ENCODE measurements at places on chromosomes 12 and 14.

DNA sequence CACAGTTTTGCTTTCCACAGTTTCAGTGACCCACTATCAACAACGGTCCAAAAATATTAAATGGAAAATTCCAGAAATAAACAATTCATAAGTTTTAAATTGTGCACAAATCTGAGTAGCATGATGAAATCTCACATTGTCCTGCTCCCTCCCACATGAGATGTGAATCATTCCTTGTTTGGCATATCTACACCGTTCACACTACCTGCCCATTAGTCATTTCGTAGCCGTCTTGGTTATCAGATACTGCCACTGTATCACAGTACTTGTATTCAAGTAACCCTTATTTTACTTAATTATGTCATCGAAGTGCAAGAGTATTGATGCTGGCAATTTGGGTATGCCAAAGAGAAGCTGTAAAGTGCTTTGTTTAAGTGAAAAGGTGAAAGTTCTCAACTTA is 145.3 kb downstream of the SLC5A8 start:
- no peak for DNase-seq

- DNase-seq = no peak
Observed at GRCh38 chr12:122349078-122349477, 73.4 kb downstream of the CLIP1 start.

DNA sequence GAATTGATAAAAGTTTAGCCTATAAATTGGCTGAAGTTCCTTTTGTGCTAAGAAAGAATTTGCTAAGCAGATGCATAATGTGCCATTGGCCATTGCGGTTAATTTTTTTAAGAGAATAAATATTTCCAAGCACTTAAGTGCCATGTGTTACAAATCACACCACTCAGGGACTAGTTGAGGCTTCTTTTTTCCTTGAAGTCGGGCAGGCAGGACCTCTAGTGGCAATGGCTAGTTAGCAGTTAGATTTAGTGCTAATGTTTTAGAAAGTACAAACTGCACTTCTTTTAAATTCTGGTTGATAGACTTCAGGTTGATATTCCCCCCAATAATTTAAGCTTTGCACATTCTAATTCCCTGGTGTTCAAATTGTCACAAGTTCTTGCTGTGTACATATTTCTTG is 294.3 kb downstream of the APAF1 start:
- DNase-seq = no peak

GRCh38 chr12:124371366-124371765 is 76.5 kb downstream of the RFLNA start:
- DNase-seq = no peak

- DNase-seq = no peak
Observed at GRCh38 chr12:21776175-21776574, 1.7 kb upstream of the KCNJ8 start.

DNA sequence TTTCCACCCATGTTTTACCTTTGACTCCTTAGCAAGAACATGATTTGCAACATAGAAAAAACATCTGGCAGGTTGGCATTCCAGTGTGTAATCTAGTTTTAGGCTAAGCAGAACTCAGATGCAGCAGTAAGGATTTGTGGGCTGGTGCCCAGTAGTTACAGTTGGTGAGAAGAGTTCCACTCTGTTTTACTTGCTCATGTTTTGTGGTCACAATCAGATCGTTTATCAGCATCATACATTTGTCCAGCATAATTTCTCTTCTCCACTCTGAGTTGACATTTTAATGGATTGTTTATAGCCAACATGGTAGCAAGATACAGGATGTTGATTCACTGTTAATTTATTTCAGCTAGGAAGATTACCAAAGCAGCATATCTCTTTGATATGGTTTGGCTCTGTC is 120.0 kb downstream of the PDE6H start:
- no peak for DNase-seq

GRCh38 chr12:76962099-76962498 is 83.3 kb upstream of the CSRP2 start:
- no peak for DNase-seq

DNA sequence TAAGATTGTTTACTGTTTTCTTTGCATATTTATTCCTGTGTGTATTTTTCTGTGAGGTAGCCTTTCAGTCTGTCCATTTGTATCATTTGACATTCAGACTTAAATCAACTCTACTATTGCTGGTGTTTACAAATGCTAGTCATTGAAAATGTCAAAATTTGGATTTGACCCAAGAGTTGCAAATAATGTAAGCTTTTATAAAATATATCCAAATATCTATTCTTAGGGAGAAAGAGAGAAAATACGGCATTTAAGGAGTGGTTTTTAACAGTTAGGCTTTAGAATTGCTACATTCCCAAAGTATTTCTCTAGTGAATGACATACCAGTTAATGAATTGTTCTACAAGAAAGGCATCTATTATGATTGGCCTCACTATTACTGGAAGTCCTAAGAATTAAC is 37.9 kb downstream of the FRS2 start:
- DNase-seq = no peak

DNA sequence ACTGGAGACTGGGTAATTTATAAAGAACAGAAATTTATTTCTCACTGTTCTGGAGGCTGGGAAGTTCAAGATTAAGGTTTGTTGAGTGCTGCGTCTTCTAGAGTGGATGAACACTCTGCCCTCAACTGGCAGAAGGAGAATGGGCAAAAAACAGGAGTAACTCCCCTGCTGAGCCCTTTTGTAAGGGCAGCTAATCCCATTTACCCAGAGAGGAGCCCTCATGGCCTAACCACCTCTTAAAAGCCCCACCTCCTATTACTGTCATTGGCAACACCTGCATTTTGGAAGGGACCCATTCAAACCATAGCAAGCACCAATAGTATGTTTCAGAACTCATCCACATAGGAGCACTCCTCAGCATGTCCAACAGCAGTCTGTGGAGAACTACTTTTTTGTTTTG is 47.4 kb downstream of the BORCS5 start:
- DNase-seq = no peak

DNA sequence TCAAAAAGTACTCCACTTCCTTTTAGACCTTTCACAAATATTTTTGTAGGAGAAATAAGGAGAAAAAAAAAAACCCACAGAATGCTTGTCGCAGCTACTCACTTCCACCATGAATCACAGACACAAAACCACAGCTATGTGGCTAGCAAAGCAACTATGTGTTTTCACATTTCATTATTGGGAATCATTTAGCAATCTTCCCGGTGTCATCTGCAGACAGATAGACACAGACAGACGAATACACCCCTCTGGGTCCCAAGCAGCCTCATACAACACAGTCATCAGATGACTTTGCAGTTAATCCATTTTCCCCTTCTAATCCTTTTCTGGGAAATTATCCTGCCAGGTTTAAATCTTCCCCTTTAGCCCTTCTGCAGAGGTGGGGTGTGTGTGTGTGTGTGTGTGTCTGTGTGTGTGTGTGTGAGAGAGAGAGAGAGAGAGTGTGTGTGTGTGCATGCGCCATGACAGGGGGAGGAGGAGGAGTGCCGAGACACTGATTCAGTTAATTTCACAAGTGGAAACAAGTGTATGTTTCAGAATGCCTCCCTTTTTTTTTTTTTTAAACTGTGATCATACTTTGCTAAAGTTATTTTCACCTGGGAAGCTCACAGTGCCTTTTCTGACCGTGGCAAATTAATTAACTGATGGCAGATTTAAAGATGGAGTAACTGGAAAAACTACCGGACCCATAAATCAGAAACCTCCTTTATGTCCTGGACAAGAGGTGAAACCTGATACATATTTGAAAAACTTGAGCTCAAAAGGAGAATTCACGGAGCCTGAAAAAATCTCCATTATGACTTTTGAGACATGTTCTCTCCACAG is 39.9 kb downstream of the LTBP2 start:
- DNase-seq = no peak

DNA sequence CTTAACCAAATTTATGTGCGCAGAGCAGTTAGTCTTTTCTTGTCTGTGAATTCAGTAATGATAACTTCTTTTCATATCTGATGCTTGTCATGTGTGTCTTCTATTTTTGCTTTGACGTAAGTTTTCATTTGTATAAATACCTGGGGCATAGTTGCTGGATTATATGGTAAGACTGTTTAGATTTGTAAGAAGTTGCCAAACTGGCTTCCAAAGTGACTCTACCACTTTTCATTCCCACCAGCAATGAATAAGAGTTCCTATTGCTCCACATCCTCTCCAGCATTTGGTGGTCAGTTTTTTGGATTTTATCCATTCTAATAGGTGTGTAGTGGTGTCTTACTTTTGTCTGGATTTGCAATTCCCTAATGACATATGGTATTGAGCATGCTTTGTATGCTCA is 8.9 kb downstream of the ZNF268 start:
- no peak for DNase-seq

GRCh38 chr14:94632305-94632590 is 20.1 kb downstream of the SERPINA3 start:
- no peak for DNase-seq

- no peak for DNase-seq
Observed at GRCh38 chr14:89227496-89227836, 189.6 kb downstream of the FOXN3 start.

GRCh38 chr12:75471902-75472890 is 8.4 kb upstream of the GLIPR1 start:
- DNase-seq = no peak

DNA sequence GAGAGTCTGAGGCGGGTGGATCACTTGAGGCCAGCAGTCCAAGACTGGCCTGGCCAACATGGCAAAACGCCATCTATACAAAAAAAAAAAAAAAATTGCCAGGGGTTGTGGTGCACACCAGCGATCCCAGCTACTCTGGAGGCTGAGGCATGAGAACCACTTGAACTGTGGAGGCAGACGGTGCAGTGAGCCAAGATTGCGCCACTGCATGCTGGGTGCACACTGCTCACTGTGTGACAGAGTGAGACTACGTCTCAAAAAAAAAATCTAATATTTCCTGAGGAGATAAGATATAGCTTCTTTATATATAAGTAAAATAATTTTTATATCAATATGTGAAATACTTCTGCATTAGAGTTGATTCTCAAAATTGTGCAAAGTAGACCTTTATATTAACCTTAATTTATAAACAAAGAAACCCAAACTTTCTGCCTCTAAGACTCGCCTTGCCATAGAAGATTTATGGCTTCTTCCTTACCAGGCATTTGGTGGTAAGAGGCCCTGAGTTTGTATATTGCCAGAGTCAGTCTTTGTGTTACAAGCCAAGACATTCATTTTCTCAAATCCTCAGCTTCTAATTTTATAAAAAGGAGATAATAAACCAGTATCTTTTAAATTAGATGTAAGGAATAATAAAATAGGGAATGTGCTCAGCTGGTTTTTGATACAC is 1226.7 kb downstream of the FLRT2 start:
- DNase-seq = no peak

DNA sequence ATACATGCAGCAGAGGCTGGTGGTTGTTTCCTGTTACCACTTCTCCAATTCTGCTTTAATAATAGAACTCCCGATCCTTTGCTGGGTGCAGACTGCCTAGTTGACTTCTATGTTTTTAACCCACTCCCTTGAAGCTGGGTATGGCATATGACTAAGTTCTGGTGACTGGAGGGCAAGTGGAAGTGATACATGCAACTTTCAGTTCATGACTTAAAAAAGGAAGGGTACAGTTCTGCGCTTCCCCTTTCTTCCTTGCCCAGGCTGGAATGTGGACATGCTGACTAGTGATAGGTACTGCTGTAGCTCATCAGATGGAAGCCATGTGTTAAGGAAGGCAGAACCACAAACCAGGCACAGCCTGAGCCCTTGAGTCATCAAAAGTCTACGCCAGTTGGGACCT is 2.4 kb upstream of the A2M start:
- no peak for DNase-seq

- DNase-seq = no peak
Observed at GRCh38 chr12:39301422-39301821, 141.5 kb downstream of the KIF21A start.

GRCh38 chr12:57724936-57725740 is 13.4 kb downstream of the AGAP2 start:
- DNase-seq = no peak

DNA sequence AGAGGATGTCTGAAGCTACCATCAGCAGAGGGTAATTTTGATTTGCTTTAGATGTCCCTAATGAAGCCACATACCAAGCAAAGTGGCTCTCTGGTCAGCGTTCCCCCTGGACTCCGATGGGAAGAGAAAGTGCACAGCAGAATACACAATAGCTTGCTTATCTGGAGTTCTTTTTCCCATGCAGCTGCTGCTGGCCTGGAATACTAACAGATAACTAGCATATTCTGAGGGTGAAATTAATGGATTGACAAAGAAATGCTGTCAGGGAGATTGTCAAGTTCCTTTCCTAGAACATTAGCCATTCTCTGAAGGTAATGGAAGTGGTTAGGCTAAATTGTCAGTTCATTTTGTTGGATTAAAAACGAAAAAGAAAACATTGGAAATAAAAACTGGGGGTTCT is 391.3 kb downstream of the FLRT2 start:
- no peak for DNase-seq

DNA sequence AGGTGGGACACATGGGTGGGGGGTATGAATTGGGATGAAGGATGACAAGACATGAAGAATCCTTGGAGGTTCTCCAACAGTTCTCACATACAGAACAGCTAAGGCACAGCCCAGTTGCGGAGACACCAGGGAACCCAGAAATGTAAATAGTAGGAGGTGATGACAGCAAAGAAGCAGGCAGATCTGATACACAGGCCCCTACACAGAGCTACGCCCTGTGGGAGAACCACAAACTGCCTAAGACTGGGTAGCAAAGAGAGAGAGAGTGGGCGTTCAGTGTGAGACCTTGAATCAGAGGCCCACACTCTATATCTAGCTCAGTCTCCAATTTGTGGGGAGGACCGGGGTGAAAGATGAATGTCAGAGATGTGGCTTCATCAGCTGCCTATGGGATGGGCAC is 9.5 kb upstream of the NUMB start:
- no peak for DNase-seq

GRCh38 chr14:24802236-24802635 is 168.2 kb upstream of the GZMB start:
- DNase-seq = no peak

GRCh38 chr12:84950971-84951546 is 38.5 kb upstream of the SLC6A15 start:
- no peak for DNase-seq

DNA sequence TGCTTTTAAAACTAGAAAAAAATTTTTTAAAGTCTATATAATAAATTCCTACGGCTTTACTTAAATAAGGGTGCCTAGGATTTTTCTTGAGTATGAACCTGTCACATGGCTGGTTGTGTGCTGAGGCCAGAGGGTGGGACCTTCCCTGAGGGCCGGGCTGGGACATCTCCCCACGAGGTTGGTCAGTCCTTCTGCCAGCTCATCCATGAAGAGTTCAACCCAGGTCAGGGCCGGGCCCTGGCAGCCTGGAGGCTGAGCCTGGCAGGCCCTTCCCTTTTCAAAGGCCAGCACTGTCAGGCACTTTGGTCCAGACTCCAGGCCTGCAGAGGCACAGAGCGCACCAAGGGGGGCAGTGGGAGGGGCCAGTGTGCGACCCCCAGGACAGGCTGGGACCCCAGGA is 31.7 kb downstream of the TNFAIP2 start:
- no peak for DNase-seq

GRCh38 chr14:99670361-99671234 is 13.5 kb upstream of the CYP46A1 start:
- no peak for DNase-seq

- no peak for DNase-seq
Observed at GRCh38 chr14:30998100-30998706, 27.2 kb upstream of the AP4S1 start.

All from stimulated activated CD4-positive, alpha-beta T cell treated with anti-CD3 and anti-CD28 coated beads, Interleukin-1b, Interleukin-23, amount 100 ng/mL, for 1 hour (primary cell).